HEK293T (cell line): ENCODE measurements at places on chromosomes 16 and 17.

GRCh38 chr17:2904135-2904534 is 107.9 kb downstream of the RAP1GAP2 start:
- DNase-seq: no peak

- no peak for DNase-seq
Measured at GRCh38 chr17:55308613-55309391, 44.0 kb downstream of the HLF start.

DNA sequence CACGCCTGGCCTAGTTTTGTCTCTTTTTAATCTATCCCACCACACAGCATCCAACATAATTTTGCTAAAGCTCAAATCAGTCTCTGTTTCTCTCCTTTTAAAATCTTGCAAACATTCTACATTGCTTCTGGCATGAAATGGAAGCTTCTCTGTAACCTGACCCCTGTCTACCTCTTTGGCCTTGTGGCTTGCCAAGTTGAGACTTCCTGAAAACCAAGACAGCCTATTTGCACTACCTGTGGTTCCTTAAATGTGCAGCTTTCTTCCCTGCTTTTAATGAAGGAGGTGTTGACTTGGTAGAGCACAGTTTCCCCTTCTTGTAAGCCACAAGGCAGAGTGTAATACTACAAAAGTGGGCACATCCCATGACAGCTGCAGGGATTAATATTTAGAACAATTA is 6.0 kb upstream of the CCL3 start:
- no peak for DNase-seq

DNA sequence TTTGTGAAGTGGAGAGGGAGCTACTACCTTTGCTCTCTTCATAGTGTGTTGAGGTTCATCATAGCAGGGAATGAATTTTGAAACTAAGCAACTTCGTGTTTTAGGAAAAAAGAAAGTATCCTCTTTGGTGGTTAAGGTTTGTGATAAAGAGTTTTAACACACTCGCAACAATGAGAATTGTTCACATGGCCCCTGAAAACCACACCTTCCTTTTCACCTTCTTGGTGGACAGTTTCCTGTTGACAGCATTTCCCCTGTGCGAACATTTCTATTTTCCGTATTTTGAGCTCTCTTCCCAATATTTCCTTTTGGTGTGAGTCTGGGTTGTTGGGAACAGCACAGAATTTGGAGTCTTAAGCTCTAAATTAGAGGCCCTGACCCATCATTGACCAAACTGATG is 3.8 kb downstream of the OR4D2 start:
- DNase-seq: no peak

GRCh38 chr17:5164436-5164835 is 27.2 kb downstream of the ZNF594 start:
- no peak for DNase-seq

DNA sequence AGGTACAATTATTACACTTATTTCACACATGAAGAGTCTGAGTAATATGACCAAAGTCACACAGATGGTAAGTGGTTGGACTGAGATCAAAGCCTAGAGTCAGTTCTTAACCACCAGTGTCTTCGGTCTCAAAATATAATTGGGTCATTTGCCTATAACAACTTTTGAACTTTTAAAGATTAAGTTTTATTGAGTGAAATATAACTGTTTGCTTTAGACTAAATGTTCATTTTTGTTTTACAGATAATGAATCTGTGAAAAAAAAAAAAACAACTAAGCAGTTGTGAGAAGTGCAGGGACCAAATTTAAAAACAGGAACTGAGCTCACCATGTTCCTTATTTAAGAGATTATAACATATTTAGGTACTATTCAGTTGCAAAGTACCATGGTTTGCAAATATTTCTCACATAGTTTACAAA is 150.1 kb downstream of the ITFG1 start:
- DNase-seq: no peak

DNA sequence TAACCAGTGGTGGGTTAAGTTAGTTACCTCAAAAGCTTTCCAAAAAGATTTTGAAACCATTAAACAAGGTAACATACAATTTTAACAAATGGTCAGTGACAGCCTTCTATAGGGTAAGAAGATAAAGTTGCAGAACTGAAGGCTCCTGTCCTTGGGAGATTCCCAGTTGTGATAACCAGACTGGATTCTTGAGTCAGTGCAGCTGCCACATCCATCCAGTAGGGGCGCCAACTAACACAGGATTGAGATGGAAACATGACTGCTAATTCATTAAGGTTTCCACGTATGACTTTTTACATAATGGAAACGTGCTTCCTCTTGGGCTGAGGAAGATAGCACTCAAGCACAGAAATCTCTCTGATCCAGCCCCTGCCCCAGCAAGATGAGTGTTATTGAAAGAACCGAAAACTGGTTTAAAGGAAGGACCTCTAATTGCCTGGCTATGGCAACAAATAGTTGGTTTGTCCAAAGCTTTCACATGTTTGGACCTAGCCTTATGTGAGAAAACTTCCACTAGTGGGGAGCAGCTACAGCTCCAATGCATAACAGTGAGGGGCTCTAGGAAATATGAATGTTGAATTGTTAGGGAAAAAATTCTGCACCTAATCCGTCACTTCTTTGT is 269.8 kb upstream of the MYOCD start:
- DNase-seq: peak; percentile 59

DNA sequence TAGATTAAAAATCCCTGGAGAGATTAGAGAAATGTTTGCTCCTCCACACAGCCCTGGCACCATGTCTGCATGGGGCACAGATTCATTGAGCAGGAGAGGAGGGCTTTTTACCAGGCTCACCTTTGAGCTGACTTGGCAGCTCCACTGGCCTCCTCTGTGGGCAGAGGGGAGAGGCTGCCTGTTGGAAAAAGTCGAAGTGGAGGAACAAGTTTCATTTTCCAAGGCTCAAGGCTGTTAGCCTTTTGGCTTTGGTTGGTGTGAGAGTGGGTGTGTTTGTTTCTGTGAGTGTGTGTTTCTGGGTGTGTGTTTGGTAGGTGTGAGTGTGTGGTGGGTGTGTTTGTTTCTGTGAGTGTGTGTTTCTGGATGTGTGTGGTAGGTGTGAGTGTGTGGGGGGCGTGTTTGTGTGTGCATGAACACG is 5.6 kb downstream of the TMEM238L start:
- no peak for DNase-seq

DNA sequence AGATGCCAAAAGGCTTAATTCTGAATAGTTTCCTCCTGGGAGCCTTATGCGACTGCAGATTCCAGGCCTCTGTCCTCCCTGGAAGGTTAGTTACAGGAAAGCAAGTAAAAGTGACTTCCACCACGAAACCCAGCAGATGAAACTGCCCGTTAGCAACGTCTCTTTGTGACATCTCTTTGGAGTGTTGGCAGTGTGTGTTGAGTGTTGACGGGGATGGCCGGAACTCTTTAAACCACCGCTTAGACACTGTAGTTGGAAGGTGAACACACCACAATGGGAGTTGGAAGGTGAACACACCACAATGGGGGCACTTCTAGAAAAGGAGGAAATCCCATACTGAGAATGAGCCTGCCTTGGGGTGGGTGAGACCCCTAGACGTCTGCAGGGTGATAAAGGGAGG is 858 bp downstream of the SKAP1 start:
- no peak for DNase-seq

DNA sequence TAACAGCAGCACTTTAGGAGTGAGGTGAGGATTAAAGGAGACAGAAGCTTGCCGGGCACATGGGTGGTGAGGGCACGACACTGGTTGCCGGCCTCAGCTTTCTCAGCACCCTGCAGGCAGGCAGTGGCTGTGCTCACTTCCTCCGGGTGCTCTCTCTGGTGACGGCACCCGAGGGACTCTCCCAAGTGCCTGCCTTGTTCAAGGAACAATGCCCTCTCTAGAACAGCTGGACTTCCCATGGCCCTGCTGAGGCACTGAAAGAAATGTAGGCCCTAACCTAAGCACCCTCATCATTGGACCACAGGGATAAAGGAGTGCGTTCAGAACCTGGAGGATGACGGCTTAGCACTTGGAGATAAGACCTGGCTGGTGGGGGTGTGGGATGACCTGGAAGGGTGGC is 72.7 kb downstream of the N4BP1 start:
- DNase-seq: no peak

GRCh38 chr17:3834811-3835210 is 11.2 kb downstream of the NCBP3 start:
- no peak for DNase-seq

DNA sequence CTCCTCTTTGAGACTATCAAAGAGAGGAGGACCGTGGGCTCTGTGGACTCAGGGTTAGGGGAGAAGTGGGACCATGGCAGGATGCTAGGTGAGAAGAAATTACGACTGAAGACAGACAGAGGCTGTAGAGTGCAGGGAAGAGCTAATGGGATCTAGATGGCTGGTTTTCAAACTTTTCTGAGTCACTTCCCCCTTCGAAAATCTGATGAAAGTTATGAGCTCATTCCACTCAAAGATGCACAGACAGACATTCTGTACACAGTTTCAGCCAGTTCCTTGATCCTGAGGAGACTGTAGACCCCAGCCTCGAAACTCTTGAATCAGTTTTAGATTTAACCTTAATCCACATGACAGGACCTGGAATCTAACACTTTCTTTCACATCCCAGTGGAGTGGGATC is 40.7 kb downstream of the RGS9 start:
- DNase-seq: no peak

DNA sequence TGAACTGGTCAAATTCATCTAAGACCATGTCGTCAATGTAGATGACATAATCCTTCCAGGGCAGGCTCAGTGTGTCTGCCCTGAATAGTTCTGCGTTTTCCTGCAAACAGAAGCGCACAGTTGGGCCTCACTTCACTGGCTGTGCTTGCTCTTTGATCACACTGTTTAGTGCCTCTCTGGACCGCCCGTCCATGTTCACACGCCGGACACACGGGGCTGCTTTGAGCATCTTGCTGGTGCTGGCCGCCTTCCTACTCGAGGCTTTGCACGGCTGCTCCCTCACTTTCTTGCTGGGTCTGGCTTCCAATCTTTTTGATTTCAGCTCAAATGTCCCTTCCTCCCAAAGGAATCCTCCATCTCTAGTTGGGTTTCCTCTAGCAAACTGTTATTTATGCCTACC is 37.4 kb downstream of the DNAH17 start:
- no peak for DNase-seq

DNA sequence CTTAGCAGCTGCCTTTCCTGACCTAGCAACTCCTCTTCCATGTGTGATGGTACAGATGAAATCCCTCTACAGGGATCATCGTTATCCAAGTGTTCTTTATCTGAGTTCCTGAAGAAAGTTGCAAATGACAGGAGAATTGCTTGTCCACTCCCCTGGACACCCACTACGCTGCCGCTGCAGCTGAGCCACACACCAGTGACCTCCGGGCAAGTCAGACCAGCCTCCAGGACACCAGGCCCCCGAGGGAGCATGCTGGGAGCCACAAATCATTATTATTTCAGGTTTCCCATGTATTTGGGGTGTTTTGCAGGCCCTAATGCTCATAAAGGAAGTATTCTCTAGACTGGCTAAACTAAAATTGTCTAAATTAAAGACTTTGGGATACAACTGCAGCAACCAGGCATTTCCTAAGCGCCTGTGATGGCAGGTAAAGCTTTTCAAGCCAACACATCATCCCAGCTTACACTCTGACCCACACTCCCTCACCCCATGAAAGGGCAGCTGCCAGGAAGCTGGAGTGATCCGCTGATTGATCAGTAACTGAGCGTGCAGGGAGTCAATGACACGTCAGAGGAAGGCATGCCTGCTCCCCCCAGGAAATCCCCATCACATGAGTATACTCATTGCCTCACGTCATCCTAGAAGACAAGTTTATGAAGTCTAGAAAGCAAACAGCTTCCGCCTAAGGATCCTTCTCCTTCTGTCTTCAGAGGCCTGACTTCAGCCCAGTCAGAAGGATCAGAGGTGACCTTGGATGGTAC is 14.4 kb downstream of the FA2H start:
- DNase-seq: no peak

- DNase-seq: no peak
Measured at GRCh38 chr16:12449374-12449773, 354.3 kb downstream of the CPPED1 start.

DNA sequence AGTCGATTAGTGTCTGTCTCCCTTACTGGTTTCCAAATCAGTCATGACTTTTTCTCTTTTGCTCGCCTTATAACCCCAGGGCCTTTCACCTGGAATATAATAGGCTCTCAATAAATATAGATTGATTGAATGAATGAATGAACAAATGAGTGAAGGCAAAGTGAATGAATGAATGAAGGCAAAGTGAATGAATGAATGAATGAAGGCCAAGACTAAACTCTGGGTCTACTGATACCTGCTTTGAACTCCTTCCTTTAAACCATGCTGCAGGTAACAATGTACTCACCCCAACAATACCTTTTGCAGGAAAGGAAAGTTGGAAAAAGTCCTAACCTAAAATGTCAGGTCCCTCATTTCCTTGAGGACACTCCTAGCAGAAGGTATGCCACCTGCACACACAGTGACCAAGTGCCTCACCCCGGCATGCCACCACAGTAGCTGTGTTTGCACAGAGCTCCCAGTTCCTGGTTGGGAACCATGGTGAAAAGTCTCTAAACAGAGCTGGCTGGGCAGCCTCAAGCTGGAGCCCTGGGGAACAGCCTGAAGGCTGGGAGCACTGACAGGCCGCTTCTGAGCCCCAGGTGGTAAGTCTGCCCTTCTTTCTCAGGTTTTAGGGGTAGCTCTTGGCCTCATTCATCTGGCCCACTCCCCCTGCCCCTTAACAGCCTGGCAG is 42.7 kb upstream of the ANKFN1 start:
- no peak for DNase-seq

DNA sequence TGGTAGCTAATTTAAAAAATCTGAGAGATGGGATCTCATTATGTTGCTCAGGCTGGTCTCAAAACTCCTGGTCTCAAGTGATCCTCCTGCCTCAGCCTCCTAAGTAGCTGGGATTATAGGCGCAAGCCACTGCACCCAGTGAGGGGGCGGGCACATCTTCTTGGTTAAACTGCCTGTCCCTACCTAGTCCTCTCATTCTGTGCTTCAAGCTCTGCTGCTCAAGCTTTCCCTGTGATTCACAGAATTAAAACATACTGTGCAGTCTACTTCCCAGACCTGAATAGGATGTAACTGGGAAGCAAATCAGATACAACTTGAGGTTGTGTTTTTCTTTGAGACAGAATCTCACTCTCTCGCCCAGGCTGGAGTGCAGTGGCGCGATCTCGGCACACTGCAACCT is 2.3 kb downstream of the MRPL38 start:
- DNase-seq: no peak

DNA sequence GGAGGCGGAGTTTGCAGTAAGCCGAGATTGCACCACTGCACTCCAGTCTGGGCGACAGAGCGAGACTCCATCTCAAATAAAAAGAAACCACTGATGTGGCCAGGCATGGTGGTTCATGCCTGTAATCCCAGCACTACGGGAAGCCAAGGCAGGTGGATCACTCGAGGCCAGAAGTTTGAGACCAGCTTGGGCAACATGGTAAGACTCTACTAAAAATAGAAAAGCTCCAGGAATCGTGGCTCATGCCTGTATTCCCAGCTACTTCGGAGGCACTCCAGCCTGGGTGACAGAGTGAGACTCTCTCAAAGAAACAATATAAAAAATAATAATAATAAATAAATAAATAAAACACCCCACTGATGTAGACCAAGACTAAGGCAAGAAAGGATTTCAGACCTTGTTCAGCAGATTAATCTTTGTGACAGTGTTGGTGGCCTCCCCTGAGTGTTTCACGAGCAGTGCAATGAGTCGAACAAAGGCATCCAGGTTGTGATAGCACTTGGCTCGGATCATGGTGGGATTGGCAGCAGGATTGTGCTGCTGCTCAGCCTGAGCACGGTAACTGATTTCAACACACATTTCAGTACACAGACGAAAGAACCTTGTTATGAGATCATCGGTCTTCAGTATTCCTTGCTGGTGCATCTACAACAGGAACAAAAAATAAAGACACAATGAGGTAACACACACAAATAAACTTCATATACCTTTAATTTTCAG is 18.6 kb downstream of the SETD6 start:
- no peak for DNase-seq

GRCh38 chr17:7929158-7930023 is at the start of gene KCNAB3:
Gene KCNAB3 (minus strand): TSS chr17:7929856. CDS start chr17:7929435, 421 bp downstream.
- peak; percentile 23 for DNase-seq

GRCh38 chr16:86501989-86502855 is 8.1 kb upstream of the FOXF1 start:
- DNase-seq: no peak
